Head of caudate nucleus (tissue), 42 donors: ENCODE measurements at places on chromosomes 11 and 22.

GRCh38 chr11:6619004-6619745 lies at the start of gene TPP1:
TPP1 (minus strand) TSS chr11:6619422; CDS start chr11:6619400, 22 bp downstream.
- peak; percentile 98 for DNase-seq

DNA sequence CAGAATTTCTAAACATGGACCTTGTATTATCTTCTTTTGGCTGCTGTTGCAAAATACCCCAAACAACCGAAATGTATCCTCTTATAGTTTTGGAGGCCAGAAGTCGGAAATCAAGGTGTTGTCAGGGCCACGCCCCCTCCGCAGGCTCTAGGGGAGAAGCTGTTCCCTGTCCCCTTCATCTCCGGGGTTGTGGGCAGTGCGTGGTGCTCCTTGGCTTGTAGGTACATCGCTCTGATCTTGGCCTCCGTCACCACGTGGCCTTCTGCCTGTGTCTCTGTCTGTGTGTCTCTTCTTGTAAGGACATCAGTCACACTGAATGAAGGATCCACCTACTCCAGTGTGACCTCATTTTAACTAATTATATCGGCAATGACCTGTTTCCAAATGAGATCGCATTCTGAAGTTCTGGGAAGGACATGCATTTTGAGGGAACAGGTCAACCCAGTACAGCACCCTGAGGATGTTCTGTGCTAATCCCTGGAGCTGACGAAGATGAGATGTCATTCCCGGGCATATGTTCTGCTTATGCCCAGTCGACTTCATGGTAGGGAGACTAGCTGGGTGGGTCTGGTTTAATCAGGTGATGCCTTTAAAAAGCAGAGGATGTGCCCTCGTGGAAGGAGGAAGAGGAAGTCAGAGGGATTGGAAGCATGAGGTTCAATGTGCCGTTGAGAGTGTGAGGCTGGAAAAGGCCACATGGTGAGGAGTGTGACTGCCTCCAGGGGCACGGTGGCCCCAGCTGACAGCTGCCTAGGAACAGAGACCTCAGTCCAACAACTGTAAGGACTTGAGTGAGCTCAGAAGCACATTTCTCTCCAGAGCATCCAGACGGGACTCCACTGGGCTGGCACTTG lies 531.1 kb downstream of the TBC1D22A start:
- DNase-seq: no peak

GRCh38 chr22:25169278-25170031 lies 30.2 kb upstream of the CRYBB3 start:
- no peak for DNase-seq

GRCh38 chr11:44764583-44764982 lies 37.8 kb downstream of the TSPAN18 start:
- DNase-seq: no peak

- no peak for DNase-seq
Observed at GRCh38 chr22:36135306-36135980, 25.1 kb downstream of the APOL3 start.

- DNase-seq: no peak
Observed at GRCh38 chr11:45108070-45109064, 38.1 kb upstream of the PRDM11 start.

DNA sequence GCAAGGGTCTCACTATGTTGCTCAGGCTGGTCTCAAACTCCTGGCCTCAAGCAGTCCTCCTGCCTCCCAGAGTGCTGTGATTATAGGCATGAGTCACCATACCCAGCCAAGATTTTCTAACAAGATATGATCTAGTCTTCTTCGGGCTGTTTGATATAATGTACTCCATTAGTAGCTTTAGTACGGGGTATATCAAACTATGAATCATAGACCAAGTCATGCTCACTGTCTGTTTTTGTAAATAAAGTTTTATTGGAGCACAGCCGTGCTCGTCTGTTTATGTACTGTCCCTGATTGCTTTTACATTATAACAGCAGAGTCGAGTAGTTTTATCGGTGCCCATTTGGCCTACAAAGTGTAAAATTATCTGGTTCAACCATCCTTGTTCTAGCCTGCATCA lies 43.9 kb upstream of the GRIK4 start:
- DNase-seq: no peak

GRCh38 chr11:64318766-64319761 lies 1.1 kb downstream of the PRDX5 start:
- no peak for DNase-seq

- no peak for DNase-seq
Observed at GRCh38 chr11:116515664-116516184, 257.1 kb downstream of the BUD13 start.

GRCh38 chr11:15932417-15932816 lies 423.9 kb downstream of the SOX6 start:
- no peak for DNase-seq
